ENCODE measurements at places on chromosomes 7 and 10. TPM values are rescaled to one million over a fixed set of nuclear protein-coding genes. Genes with fewer than 3 reads are reported as not detected.

Gene PANK1
- 4.6 TPM for total RNA-seq

Gene NDUFB8
- 280 TPM for total RNA-seq

Gene LARP4B
- total RNA-seq, result 37.8 TPM

Gene GHRHR
- not detected for total RNA-seq

Gene ZNF277
- total RNA-seq, result 20.6 TPM

Gene PON1
- total RNA-seq, result not detected

Gene AP5Z1
- 37.7 TPM for total RNA-seq

Gene HPS6
- 58.6 TPM for total RNA-seq

Gene GNG11
- 29.0 TPM for total RNA-seq

Gene ZNF25
- 5.2 TPM for total RNA-seq

Gene CHST12
- total RNA-seq, result 9.7 TPM

Gene FBXO24
- not detected for total RNA-seq

Gene CDC14C
- not detected for total RNA-seq

Gene MCM10
- 39.3 TPM for total RNA-seq

Gene NUTM2E
- 0.05 TPM for total RNA-seq

Gene KIF11
- 93.0 TPM for total RNA-seq

Gene MMP21
- not detected for total RNA-seq
